ENCODE measurements at places on chromosomes 11 and 22.

GRCh38 chr11:14703731-14704130 is 60.1 kb downstream of the PDE3B start:
- no peak for DNase-seq

DNA sequence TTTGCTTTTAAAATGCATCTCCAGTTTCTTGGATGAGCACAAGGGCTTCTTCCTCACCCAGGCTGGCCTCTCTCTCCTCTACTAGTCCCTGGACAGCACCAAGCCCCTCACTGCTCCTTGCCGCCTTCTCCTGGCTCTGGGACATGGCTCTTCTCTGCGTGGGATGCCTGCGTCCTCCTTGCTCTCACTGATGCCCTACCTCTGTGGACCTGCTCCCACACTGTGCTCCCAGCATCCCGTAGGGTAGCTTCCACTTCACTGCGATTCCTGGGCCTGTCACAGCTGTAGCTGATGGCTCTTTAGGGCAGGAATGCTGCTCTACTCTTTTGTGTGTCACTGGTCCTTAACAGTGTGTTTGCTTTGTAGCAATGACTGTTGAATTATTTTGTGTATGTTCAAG is 136.3 kb downstream of the SNX19 start:
- DNase-seq, result no peak

- DNase-seq, result no peak
Observed at GRCh38 chr22:42270176-42270509, 310 bp downstream of the TCF20 start.

DNA sequence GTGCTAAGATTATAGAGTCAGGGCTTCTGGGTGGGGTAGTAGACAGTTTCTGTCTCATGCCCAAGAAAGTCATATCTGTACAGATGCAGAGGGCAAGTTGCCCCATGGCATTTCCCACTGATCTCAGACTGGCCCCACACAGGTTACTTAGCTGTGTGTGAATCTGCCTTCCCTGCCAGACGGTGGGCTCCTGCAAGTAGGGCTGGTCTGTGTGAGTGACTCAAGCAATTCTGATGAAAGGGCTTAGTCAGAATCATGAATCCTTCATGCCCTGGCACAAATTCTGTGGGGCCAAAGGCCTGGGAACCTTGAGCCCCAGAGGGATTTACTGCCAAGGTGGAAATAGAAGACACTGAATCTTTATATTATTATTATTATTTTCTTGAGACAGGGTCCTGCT is 30.4 kb downstream of the USH1C start:
- DNase-seq, result no peak

DNA sequence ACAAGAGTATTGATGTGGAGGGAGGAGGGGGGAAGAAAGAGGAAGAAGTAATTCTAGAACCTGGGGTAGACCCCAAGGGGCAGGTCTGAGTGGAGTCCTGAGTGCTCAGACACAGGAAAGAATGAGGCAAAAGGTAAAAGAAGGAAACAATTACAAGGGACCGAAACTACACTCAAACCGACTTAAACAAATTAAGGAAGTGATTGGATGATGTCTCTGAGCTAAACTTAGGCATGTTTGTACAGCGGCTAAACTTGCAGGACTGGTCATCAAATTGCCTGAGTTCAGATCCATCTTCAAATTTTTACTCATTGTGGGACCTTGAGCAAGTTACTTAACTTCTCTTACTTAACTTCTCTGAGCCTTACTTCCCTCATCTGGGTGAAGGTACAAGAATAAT is 86.3 kb upstream of the LRRC55 start:
- no peak for DNase-seq

DNA sequence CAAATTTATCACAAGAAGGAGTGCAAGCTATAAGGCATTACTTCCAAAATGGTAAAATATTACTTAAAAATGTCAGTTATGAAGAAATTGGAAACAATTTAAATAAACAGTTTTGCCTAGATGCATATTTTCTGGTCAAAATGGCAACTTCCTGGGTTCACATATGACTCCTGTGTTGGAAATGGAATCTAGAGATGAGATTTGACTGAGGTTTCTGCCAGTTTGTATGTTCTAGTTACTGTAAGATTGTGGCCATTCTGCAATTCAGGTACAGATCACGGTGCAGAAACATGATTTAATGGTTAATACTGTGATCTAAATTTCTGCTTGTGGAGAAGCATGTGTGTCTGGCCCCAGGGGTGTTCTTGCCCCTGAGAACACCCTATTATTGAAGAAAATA is 3.4 kb upstream of the OR4C6 start:
- no peak for DNase-seq

DNA sequence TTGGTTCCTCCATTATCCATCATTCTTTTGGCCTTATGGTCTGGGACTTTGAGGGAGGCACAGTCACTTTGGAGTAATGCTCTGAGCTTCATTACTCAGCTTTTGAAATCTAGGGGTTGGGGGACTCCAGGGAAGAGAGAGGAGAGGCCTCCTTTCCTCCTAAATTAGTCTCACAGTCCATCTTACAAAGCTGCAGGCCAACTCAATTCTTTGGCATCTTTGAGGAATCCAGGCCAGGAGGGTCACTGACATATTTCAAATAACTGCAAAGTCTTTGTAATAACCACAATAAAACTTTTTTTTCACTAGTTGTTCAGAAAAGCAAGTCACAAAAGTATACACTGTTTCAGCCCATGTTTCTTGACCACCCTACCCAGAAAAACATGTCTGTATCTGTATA is 73.3 kb upstream of the FAR1 start:
- DNase-seq, result no peak
